Fibroblast of villous mesenchyme (primary cell): ENCODE measurements at places on chromosomes 11 and 22. TPM values are rescaled to one million over a fixed set of nuclear protein-coding genes. Genes with fewer than 3 reads are reported as not detected.

DNA sequence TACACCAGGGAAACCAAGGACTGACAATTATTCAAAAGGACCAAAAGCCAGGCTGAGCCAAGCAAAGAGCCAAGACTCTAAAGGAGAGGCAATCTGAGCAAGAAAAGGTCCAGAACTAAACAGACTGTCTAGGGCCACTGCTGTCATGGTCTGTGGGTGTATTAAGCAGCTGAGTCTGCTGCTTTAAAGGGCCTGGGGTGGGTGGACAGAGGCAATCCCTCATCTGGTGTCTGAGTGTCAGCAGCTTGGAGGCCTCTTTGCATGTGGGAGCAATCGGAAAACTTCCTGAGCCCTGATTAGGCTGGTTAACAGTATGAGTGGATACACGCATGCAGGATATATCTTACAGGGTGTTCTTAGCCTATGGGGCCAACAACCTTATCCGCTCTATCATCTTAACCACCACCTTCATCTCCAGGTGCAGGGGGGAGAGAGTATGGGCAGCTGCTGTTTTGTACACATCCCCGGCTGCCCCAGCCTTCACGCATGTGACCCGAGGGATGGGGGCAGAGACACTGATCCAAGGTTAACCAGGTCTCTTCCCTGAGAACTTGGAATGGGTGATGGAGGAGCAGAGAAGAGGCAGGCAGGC, 67.5 kb upstream of the TIMP3 start:
- no peak for DNase-seq

DNA sequence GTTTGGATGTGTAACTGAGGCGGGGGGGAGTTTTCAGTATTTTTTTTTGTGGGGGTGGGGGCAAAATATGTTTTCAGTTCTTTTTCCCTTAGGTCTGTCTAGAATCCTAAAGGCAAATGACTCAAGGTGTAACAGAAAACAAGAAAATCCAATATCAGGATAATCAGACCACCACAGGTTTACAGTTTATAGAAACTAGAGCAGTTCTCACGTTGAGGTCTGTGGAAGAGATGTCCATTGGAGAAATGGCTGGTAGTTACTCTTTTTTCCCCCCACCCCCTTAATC, 2.3 kb downstream of the MALAT1 start:
- DNase-seq = no peak

DNA sequence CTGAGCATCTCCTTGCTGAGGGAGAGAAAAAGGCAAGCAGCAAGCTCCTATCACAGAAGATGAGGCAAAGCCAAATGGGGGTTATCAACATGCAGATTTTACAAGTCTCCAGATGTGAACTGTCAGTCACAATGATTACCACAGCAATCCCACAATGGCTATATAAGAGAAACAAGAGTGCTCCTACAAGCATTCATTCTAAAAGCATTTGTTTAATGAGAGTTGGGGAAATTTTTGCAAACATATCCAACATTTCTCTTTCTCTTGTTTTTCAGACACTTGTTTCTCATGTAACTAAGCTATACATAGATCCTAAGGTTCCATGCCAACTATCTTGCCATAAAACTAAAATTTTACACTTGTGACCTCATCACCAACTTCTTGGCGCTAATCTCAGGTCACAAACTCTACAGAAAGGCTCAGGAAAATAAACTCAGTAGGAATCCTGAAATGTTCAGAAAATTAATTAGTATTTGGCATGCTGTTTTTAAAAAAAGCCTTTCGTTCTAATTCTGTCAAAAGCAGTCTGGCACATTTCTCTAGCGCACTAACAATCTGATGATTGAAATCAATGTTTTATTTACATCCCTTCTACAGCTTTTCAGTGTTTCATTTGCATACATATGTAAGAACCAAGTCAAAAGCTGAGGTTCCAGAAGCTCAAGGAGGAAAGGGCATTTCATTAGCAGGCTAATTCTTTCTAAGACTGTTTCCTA, 199.5 kb downstream of the TTC28 start:
- DNase-seq = peak; percentile 28

GRCh38 chr11:101686514-101686913, 102.7 kb upstream of the TRPC6 start:
- peak; percentile 64 for DNase-seq

- DNase-seq = peak; percentile 84
Measured at GRCh38 chr22:19429950-19430889, 1.3 kb downstream of the HIRA start.

- no peak for DNase-seq
Measured at GRCh38 chr11:3890014-3890413, 34.5 kb downstream of the STIM1 start.

- DNase-seq = peak; percentile 42
Measured at GRCh38 chr11:113796663-113797259, 17.2 kb downstream of the CLDN25 start.

GRCh38 chr11:31417357-31417756, 47.7 kb downstream of the DNAJC24 start:
- DNase-seq = no peak

DNA sequence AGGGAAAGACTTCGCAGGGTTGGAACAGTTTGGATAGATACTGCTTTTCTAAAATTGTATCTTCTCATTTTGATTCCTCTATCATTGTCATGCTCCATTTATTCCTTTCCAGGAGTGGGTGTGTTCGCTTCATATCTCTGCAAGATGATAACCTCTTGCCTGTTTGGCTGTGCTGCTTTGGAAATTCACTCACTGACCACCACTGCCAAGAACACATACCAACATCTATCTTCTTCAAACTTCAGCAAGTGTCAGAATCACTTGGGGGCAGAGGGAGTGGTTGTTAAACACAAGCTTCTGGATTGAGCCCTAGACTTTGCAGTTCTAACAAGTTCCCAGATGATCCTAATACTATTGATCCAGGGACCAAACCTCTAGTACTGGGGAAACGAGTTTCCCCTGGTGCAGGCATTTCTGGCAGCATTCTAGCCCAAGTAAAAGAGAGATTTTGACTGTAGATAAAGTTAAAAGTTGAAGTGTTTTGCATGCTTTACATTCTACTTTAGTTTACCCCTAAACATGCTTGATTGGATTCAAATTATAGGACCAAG, 11.5 kb upstream of the DKK3 start:
- DNase-seq = no peak

DNA sequence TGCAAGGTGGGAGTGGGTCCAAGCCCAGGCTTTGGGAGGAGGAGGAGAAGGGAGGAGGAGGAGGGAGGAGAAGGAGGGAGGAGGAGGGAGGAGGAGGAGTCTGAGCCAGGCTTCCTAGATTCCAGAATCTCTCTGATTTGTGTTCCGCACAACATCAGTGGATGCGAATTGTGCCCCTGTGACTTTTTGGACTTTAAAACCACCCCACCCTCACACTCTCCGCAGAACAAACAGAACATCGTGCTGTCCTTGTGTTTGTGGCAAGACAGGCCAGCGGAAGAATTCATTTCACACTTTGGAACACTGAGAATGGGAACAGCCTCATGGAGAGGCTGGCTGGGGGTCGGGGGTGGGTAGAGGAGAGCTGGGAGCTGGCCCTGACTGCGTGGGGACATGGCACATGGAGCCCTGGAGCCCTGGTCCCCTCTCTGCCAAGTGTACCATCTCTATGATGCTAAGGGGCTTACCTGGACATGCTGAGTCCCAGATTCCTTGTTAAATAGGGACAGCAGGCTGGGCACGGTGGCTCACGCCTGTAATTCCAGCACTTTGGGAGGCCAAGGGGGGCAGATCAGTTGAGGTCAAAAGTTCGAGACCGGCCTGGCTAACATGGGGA, 16.4 kb upstream of the SHANK2 start:
- no peak for DNase-seq

- DNase-seq = no peak
Measured at GRCh38 chr22:38141217-38141973, 30.9 kb upstream of the BAIAP2L2 start.

DNA sequence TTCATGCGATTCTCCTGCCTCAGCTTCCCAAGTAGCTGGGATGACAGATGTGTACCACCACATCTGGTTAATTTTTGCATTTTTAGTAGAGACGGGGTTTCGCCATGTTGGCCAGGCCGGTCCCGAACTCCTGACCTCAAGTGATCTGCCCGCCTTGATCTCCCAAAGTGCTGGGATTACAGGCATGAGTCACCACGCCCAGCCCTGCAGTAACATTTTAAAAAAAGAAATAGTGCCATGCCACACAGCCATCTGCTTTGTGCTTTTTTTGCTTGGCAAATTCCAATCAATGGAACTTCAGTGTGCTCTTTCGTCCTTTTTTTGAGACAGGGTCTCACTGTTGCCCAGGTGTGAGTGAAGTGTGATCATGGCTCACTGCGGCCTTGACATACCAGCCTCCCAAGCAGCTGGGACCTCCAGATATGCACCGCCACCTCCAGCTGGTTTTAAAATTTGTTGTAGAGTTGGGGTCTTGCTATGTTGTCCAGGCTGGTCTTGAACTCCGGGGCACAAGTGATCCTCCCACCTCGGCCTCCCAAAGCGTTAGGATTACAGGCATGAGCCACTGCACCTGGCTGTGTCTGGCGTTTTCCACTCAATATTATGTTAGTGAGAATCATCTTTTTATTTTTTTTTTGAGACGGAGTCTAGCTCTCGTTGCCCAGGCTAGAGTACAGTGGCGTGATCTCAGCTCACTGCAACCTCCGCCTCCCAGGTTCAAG, 1.8 kb upstream of the CHADL start:
- DNase-seq = peak; percentile 11

DNA sequence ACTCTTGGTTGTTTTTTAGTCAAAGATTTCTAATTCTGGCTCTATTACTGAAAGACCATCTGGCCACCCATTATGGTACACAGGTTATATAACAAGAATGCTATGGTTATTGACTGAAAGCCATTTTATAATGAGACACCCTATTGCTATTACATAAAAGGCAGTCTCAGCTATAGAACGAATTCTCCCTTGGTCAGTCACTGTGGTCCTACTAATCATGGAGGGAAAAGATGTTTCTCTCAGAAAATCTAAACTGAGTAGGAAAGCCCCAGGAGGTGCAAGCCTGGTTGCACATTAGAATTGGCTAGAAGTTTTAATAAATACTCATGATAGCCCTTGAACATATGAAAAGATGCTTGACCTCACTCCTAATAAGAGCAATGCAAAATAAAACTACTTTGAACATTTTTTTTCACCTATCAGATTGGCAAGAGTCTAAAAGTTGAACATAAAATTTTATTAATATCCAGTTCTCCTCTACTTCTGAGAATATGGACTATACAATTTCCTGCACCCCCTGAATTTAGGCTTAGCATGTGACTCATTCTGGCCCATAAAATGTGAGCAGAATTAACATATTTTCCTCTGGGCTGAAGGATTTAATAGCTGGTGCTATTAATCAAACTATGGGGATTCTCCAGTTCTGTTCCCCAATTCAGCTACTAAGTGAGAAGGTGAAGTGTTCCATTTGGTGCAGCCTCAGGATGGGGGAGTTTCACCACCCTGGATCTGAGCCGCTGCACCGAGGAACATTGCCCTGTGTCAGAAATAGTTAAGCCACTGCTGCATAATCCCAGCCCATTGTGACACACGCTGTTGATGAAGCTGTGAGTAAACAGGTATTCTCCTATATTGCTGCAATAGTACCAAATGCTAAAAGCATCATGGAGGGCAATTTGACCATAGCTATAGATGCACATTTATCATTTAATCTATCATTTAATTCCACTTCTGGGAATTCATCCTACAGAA, 11.5 kb upstream of the CRKL start:
- no peak for DNase-seq

GRCh38 chr11:47969401-47969800, 11.0 kb upstream of the PTPRJ start:
- DNase-seq = peak; percentile 88

- peak; percentile 17 for DNase-seq
Measured at GRCh38 chr22:19098157-19098556, 24.1 kb downstream of the DGCR2 start.

GRCh38 chr11:97445561-97445960, 1055.7 kb downstream of the JRKL start:
- no peak for DNase-seq

DNA sequence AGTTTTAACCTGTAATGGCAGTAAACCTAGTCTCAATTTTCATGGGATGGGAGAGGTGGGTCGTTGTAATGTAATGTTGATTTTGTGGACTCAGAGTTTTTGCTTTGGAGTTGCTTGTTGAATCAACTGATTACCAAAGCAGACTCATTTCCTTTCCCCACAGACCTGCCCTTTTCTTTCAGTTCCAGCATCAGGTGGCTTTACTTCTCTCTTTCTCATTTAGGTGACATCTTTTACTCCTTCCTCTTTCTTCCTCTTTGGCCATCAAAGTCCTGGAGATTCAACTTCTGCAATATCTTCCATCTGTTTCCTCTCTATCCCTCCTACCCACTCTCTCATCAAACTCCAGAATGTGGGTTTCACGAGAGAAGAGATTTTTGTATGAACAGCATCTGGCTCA, 313.9 kb downstream of the TMEM135 start:
- no peak for DNase-seq

GRCh38 chr11:13666708-13667107, 1.8 kb upstream of the FAR1 start:
- no peak for DNase-seq

DNA sequence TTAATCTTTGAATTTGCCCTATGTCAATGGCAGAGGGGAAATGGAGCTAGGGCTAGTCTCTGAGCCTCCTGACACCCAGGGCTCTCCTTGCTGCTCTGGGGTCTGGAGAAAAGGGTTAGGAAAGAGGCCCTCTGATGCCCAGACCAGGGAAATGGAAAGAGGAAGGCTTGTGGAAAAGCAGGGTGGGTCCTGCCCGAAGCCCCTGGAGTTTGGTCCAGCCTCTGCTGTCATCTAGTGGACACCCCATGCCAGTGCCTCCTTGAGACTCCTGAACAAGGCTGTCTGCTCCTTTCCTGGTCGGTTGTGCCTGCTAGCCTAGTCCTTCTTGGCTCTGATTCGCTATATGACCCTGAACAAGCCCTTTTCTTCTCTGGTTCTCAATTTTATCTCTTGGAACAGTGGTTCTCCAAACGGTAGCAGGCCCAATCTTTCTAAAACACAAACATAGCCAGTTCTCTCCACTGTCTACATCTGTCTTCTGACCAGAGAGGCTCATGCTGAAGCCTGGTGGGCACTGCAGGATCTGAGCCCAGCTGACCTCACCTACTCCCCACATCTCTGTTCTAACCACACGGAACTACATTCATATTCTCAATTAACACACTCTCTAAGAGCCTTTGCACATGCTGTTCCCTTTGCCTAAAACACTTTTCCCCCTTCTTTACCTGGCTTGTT, 8.8 kb upstream of the PLA2G3 start:
- peak; percentile 82 for DNase-seq

The TBX1 gene
- under 0.01 and 0.43 TPM in 2 replicates for total RNA-seq

The ELF5 gene
- total RNA-seq = under 0.01 TPM in 2 replicates

The LRRN4CL gene
- 6.9 and 15.5 TPM in 2 replicates for total RNA-seq

The CHRNA10 gene
- total RNA-seq = 0.86 and 0.97 TPM in 2 replicates

The DEUP1 gene
- not detected in 2 replicates for total RNA-seq

The SNX32 gene
- under 0.01 TPM in 1 of 2 replicates, not detected in the other for total RNA-seq

The OR51B5 gene
- 0.32 and 0.43 TPM in 2 replicates for total RNA-seq

The F2 gene
- not detected in 2 replicates for total RNA-seq

The OR5T1 gene
- not detected in 2 replicates for total RNA-seq

The MYRF gene
- 2.6 and 9.7 TPM in 2 replicates for total RNA-seq

The RBMXL2 gene
- total RNA-seq = under 0.01 TPM in 1 of 2 replicates, not detected in the other

The SMC1B gene
- not detected in 2 replicates for total RNA-seq

The MMP10 gene
- 0.86 and 28.0 TPM in 2 replicates for total RNA-seq

The MPPED1 gene
- not detected in 2 replicates for total RNA-seq

The BRSK2 gene
- total RNA-seq = under 0.01 TPM in 2 replicates
